ENCODE measurements at places on chromosomes 4 and X. TPM values are rescaled to one million over a fixed set of nuclear protein-coding genes. Genes with fewer than 3 reads are reported as not detected.

Gene SPRY1
- 39.7 TPM for total RNA-seq

GRCh38 chrX:118847676-118848075, 24.1 kb downstream of the ZCCHC12 start:
- H3K27me3 ChIP-seq: no peaks in the 10 kb centered on the region
- no peak for DNase-seq
- no peak overlapping the region for H3K4me3 ChIP-seq

DNA sequence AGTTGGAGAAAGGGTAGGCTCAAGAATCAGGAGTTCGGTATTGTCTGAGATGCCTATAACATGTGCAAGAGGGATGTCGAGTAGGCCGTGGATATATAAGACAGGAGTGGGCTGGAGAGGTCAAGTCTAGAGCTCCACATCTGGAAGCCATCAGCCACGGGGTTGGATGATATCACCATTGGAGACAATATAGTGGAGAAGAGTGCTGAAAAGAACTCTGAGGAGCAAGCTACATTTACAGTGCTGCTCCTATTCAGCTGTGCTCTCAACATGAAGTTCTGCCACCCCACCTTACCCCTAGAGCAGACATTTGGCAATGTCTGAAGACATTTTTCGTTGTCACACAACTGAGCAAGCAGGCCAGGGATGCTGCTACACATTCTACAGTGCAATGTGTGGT, 20.9 kb upstream of the PLAC1 start:
- DNase-seq: no peak
- H3K36me3 ChIP-seq: no peaks in the 10 kb centered on the region
- H3K4me1 ChIP-seq: no peaks in the 10 kb centered on the region
- H3K4me3 ChIP-seq: no peak overlapping the region
- H3K27me3 ChIP-seq: no peaks in the 10 kb centered on the region
- no peak overlapping the region for H3K27ac ChIP-seq

DNA sequence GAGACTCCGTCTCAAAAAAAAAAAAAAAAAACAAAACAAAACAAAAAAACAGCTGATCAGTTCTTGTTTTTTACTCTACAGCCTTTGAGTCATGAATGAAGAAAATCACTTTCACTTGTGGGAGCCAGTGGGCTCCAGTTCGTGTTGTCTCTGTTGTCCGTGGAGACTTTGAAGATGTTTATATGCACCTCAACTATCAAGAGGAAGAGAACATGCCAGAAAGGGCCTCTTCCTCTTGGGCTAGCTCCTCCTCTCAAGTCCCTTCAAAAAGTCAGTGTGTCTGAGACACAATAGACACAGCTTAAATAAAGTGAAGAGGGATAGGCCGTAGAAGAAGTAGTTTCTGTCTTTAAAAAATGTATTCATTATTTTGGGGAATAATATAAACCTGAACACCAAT, 182.7 kb downstream of the KDR start:
- no peaks in the 10 kb centered on the region for H3K27me3 ChIP-seq
- no peak for DNase-seq
- H3K4me1 ChIP-seq: no peaks in the 10 kb centered on the region
- no peaks in the 10 kb centered on the region for H3K36me3 ChIP-seq
- H3K27ac ChIP-seq: no peak overlapping the region
- no peak overlapping the region for H3K4me3 ChIP-seq

- no peak for DNase-seq
- H3K36me3 ChIP-seq: no peaks in the 10 kb centered on the region
- peak overlapping the region; percentile 44 for H3K4me3 ChIP-seq
- no peak overlapping the region for H3K27ac ChIP-seq
- peaks cover 14% of the 10 kb centered on the region for H3K4me1 ChIP-seq
Measured at GRCh38 chr4:186554539-186554913, 841 bp downstream of the MTNR1A start.
